ENCODE measurements at places on chromosomes 5 and 9.
A peak's percentile ranks its signal among the peaks of the same experiment; 100 is the strongest.

DNA sequence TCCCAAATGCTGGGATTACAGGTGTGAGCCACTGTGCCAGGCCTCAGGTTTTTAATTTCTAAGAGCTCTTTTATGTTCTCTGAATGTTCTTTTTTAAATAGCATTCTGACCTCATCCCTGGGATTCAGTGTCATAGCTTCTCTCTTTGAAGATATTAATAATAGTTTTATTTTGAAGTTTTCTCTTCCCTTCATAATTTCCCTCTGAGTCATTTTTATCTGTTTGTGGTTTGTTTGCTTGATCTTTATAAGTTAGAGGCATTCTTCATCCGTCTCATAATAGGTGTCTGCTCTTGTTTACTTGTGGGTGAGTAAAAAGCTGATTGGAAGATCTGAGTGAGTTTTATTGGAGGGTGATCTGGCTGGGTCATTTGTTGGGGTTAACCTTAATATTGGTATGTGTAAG, 12.5 kb upstream of the MAMDC2 start:
- no peak for DNase-seq

GRCh38 chr9:114452219-114453165, 52.8 kb downstream of the WHRN start:
- no peak for DNase-seq

DNA sequence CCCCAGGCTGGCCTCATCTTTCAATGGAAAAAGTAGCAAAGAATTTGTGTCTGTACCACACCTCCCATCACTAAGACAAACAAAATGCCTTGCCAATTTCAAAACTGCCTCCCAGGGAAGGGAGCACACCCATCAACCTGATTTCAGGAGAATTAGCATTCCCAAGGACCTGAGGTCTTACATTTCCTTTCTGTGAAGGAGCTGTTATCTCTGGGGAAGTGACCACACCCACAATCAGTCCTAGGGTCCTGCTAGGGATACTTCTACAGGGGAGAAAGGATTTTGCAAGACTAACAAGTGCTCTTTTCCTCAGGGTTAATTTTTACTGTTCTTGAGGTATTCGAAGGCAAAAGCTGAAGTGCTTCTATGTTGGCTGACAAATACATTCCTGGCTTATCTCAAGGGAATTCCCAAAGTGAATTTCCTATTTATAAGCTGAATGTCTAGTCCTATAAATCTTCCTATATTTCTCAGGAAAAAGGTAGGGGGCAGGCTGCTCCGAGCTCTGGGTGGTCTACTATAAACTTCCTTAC, 97.4 kb upstream of the ITGA1 start:
- DNase-seq = no peak

DNA sequence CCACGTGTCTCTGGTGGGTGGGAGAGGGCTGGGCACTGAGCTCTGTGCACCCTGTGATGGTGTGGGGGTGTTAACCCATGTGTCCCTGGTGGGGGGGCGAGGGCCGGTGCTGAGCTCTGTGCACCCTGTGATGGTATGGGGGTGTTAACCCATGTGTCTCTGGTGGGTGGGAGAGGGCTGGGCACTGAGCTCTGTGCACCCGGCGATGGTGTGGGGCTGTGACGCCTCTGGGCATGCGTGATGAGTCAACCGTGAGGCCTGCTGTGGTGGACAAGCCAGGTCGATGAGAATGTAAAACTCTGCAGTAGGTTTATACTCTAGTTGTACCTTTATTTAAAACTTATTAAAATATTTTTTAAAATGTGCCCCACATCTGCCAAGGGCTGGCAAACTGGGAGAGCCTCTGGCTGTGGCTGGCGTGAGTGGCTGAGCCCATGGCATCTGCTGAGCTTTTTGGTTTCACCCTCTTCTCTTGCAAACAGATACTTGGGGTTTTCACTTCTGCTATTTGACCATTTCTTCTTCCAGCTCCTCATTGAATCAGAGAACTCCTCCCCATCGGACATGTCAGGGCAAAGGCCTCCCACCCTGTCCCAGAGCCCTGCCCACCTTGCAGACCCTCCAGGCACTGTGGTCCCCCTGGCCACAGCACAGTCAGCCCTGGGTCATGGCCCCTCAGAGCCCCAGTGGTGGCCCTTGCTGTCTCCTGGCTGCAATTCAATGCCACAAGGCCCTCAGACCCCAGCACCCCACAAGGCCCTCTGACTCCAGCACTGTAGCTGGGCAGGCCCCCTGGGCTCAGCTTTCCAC, 18.5 kb upstream of the EXOC3 start:
- DNase-seq = no peak

GRCh38 chr5:154334406-154335064, 111.3 kb upstream of the SAP30L start:
- DNase-seq = no peak

- DNase-seq = no peak
Observed at GRCh38 chr5:79886456-79886855, 104.6 kb downstream of the MTX3 start.

DNA sequence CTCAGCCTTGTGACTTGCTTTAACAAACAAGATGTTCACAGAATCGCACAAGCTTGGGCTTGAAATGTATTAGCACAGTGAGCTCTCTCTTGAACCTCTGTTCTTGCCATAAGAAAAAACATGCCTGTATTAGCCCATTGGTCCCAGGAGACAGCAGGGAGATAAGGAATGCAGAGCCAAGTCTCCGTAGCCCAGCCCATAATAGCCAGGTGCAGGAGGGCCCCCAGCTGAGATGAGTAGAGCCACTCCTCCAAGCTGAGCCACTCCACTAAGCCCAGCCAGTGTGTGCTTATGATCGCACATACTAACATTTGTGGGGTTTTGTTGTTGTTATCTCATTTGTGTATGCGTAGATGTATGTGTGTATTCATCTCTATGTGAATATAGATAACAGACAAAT, 21.6 kb upstream of the SVEP1 start:
- no peak for DNase-seq

DNA sequence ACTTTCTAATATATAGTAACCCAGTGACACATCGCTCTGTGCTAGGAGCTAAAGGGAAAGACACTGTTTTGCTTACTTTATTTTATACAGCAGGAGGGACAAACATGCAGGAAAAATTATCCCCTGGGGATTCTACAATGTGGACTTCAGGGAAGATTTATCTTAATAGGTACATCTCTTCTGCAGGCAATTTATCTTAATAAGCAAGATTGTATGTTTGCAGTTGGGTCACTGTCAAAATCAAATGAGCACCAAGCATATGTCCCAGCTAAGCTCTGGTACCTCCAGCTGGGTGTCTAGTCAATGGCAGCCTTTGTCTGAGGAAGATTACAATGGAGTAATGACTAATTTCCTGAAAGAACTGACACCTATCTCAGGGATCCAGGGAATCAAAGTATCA, 309.9 kb upstream of the PANK3 start:
- no peak for DNase-seq

DNA sequence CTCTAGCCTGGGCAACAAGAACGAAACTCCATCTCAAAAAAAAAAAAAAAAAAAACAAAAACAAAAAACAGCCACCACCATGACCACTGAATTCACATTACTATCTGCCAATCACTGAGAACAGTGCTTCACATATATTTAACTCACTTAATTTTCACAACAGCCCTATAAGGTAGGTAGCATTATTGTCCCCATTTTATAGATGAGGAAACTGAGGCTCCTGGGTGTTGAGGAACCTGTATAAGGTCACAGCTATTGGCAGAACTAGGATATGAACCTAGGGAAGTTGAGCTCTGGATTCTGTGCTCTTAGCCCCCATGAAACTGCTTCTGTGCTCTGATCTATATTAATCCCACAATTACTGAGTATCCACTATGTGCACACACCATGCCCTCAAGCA, 283.7 kb downstream of the CRB2 start:
- DNase-seq = no peak

DNA sequence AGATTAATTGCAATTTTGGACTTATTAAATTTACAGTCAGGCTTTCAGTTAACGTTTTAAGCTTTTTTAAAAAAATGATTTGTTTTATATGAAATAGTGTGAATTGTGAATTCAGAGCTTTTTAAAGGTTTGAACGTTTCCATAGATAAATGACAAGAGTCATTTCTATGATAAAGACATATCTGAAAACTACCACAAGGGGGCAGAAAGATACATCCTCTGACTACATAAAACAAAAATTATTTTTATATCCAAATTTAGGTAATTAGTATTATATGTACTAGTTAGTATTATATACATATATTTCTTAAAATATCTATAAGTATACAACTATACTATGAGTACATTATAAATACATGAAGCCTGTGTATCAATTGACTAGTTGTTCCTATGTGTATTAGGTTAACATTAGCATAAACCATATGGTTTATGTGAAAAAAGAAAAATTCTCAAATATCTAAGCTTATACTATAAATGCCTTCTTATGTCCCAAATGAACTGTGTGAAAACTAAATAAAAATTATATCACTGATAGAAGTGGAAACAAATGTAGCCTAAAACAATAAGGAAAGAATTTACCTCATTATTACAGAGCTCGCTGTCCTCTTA, 155.2 kb downstream of the MEF2C start:
- peak; percentile 41 for DNase-seq

- DNase-seq = no peak
Observed at GRCh38 chr5:173231996-173232498, 3.0 kb downstream of the NKX2-5 start.

GRCh38 chr5:83513491-83513890, 41.9 kb downstream of the VCAN start:
- DNase-seq = no peak

DNA sequence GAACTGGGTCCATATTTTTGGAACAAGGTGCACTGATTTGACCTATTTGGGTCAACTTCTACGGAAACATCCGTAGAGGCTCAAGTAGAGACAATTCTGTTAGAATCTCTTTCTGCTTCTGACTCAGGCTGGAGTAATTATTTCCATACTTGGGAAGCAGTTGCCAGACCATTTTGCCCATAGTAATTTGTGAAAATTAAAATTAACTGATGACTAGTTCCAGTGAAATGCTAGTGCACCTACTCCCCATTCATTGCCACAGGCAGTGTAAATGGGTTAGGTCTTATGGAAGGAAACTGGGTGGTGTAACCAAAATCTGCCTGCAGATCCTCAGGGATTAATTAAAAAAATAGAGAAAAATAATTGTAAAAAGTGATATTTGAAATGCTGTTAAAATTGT, 201.1 kb downstream of the TENT4A start:
- no peak for DNase-seq

DNA sequence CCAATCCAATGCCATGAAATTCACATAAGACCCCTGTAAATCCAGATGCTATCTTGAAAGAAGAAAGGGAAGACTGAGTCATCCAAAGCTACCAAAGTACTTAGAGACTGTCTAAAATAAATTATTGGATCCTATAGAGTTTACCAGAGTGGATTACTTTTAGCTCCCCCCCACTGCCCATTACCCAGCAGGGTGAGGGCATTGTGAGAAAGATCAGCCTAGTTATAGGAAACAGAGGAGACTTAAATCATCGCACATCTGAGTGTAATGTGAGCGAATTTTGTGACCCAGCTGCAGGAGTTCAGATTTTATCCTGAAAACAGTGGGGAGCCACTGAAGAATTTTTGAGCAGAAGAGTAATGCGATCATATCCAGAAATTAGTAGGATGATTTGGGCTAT, 1.6 kb upstream of the ENHO start:
- DNase-seq = no peak

GRCh38 chr5:112772124-112772523, 34.4 kb downstream of the APC start:
- no peak for DNase-seq

DNA sequence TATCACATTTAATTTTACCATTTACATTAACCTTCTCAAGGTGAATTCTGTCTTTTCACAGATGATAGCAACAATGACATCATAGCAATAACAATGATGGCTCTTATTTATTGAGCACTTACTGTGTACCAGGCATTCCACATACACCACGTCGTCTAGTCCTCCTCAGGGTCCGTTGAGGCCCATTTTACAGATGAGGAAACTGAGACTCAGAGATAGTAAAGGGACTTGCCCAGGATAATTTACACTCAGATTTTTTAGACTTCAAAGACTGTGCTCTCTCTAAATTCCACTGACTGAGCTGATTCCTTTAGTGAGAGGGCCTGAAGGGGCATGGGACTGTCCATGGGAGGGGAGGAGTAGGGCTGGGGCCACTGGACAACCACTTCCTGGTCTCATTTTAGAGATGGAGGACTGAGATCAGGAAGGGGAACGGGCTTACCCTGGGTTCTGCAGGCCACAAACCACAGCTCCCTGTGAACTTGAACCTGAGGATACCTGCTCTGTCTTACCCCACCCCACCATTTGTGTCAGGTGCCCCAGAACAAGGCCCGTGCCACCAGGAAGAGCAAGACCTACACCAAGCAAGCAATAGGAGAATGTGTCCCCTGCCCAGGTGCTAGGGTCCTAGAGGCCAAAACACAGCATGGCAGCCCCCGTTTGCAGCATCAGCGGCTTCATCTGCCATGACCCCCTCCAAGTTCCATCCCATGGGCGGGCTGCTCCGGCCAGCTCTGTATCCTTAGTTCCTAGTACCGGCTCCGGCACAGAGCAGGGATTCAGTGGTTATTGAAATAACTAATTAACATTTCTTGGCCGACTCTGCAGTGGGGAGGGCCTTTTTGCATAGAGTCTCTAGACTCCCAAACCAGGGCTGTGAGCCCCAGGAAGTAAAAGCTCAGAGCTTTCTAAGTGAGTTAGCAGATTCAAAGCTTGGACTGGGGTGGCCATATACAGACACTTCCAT, 96.6 kb downstream of the RGS3 start:
- no peak for DNase-seq

- no peak for DNase-seq
Observed at GRCh38 chr5:167107684-167108083, 1183.8 kb upstream of the WWC1 start.

DNA sequence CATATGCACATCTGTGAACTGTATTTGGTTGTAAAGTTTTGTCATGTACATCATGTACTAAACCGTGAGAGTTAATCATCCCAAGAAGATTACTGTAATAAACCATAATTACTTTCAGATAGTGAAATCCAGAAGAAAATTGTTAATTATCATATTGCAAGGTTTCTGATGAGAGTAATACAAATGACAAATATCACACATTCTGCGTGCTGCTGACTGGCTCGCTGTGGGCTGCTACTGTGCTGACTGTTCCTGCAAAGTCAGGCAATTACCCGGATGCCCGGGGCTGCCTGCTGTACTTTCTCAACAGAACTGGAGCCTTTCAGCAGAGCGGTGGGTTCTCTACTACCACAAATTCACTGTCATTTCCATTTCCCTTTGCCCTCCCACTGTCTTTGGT, 68.3 kb downstream of the SMARCA2 start:
- DNase-seq = no peak

- DNase-seq = peak; percentile 58
Observed at GRCh38 chr9:27535701-27536118, 6.1 kb upstream of the MOB3B start.

Measured in HAP-1 (cell line).